ENCODE measurements at places on chromosomes 2 and 18.
A peak's percentile ranks its signal among the peaks of the same experiment; 100 is the strongest.

DNA sequence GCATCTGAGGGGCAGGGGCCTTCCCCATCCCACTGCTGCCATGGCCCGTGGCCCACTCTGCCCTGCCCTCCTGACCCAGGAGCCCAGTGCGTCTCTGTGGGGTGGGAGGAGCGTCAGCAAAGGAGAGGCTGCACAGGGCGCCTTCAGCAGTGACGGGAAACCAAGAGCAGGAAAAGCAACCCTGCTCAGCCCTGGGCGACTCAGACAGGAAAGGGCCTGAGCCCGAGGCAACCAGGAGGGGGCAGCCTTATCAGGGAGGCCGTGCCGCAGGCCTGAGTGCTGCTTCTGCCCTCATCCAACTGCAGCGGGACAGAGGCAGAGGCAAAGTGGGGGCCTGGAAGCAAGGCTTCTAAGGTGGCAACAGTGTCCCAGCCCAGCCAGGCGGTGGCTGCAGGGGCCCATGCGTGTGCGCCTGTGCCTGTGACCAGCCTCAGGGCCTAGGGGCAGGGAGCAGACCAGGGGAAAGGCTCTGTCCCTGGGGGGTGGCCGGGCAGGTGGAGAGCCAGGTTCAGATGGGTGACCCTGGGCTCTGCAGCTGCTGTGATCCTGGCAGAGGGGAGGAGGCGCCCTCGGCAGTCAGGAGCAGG lies 23.3 kb upstream of the ALPI start:
- DNase-seq: no peak

DNA sequence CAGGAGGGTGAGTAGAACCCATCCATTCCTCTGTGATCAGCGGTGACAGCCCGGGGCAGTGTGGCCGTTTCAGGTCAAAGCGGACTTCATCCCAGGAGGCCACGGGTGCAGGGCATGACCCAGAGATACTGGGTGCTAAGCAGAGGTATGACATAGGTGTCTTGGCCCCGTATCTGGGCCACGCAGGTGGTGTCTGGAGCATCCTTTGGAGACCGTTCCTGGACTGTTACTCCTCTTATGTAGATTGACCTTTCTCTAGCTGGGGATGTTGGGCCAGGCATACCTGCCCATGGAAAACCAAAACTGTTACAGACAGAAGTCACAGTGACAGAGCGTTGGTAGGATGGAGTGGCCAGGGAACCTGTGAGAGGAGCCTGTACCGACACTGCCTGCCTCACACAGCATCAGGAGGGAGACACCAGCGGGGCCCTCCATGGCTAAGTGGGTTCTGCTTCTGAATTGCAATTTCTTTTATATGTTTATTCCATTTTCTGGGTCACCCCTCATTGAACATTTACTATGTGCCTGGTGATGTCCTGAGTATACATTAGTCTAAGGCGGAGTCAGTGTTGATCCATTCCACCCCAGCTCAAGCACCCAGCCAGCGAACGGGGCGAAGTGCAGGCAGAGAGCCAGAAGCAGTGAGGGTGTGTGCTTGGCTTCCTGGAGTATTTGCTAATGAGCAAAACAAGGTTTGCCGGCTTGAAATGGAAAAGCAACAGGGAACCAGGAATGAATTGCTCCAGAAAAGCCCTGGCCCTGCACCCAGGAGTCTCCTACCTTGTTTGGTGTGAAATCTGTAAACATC lies 141.7 kb downstream of the SH3RF3 start:
- DNase-seq: no peak

- peak; percentile 17 for DNase-seq
Observed at GRCh38 chr2:183284606-183285005, 160.4 kb downstream of the NUP35 start.

DNA sequence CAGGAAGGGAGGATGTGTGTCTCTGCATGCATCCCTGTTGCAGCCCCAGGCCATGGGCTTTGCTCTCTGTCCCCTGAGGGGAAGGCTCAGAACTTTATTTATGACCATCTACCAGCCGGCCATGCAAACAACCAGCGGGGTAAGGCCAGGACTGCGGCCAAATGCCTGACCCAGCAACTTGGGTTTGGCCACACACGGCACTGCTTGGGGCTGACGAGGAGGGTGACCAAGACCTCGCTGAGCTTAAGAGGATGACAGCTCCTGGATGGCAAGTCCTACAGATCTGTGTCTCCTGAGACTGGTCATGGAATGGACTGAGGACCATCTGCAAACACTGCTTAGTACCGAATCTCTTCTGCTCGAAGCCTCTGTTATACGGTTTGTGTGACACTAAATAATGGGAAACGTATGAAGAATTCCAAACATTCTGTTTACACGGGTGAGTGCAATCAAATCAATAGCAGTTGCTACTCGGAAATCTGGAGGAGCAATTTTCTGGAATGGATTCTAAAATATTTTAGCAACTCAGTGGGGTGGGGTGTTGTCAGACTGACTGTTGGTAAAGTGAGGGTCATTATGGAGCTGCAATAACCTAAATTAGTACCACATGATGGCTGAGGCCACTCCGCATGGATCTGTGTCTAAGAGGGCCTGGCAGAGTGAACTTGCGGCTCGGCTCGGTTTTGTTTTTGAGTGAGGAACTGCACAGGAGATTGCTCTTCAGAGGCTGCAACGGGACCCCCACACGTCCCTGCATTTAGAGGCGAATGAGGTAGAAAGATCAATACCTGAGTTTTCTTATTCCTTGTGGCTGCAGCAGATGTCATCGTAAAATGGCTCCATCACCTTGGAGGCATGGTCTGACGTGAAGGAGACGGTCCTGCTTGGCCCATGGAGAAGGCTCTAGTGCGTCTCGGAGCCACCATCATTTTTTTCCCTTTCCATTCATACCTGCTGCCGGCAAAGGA lies 26.6 kb downstream of the TMEM18 start:
- DNase-seq: no peak

GRCh38 chr2:10072656-10073480 lies 7.3 kb downstream of the CYS1 start:
- peak; percentile 85 for DNase-seq

DNA sequence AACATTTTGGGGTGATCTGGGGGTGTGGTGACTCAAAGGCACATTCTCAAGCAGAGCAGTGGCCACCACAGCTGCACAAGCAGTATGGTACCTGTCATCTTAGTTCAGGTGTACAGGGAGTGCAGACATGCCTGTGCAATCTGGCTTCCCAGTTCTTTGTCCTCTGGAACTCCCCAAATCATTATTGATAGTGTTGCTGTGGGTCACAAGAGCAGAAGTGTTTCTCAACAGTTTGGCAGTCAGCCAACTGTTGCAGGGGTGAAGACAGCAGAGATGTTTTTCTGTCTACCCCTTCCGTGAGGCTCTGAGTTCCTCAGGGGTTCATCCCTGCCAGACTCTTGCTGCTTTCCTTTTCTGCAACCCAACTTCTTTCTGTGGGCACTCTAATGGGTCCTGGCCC lies 206.5 kb upstream of the ZSWIM2 start:
- peak; percentile 16 for DNase-seq

- DNase-seq: peak; percentile 78
Observed at GRCh38 chr2:191166111-191166755, 15.4 kb upstream of the STAT4 start.

DNA sequence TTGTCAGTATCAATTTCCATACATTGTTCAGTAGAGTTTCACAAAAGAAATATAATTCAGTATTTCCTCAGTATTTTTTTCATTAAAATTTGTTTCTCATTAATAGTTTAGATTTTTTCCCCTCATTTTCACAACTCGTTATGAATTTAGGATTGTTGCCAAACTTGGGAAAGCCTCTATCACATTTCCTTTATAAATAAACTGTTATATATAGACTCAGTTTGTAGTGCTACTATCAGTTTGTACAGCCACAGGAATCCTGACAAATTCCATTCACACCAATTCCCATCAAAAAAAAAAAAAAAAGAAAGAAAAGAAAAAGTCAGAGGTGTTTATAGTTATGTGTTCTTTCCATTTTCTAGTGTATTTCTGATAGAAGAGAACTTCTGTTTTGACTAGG lies 123.3 kb upstream of the DCC start:
- no peak for DNase-seq

DNA sequence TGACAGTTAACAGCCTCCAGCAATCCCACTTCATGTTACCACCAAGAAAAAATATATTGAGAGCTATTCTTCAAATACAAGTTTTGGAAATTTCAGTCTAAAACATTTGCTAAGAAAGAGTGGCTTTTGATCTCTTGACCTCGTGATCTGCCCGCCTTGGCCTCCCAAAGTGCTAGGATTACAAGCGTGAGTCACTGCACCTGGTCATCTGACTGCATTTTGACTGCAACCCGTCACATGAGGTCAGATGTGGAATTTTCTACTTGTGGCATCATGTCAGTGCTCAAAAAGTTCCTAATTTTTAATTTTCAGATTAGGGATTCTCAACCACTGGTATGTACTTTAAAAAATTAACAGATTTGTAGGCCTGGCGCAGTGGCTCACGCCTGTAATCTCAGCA lies 9.1 kb upstream of the CLK1 start:
- peak; percentile 31 for DNase-seq

GRCh38 chr2:46210063-46210462 lies 87.1 kb upstream of the EPAS1 start:
- no peak for DNase-seq
